ENCODE measurements at places on chromosomes 7 and 10.

DNA sequence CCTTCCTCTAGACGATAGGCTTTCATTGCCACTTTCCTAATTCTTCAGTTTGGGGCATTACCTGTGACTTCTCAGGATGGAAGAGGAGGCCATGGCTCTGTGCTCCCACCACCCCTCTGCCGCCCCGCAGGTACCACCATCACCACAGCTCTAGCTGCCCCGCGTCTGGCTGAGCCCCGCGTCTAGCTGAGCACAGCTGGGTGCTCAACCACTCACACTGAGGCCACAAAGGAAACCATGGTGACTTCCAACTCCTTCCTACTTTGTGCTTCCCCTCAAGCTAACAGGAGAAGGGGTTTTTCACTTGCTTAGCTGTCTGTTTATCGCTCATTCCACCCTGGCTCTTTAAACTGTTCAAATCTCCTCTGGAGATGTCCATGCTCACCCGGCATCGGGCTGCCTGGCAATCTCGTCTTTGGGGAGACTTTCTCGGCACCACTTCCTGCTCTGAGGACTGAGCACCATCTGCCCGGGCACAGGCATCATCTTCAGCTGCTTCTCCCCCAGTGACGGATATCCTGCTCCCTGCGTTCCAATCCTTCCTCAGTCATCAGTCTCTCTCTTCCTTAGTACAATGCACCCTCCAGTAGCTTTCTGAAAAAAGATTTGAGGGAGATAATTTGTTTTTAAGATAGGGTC lies 59.4 kb downstream of the MAD1L1 start:
- DNase-seq: no peak

DNA sequence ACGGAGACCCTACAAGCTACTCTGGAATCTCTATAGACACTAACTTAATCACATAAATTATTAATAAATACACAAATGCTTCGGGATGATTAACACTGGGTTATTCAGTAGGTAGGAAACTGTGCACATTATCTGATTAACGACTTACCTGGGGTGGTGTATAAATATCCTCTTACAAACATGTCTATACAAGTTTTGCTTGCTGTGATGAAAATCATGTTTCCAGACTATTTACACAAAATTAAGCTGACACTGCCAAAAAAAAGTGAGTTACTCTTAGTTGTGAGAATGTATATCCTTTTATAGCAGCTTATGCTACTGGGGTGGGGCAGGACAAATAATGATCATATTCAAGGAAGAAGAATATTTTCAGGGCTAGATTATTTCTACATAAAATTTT lies 314.6 kb downstream of the C7orf25 start:
- DNase-seq: no peak

- DNase-seq: no peak
Measured at GRCh38 chr10:45071043-45071813, 70.5 kb downstream of the ZNF22 start.

- DNase-seq: no peak
Measured at GRCh38 chr7:27774717-27775328, 34.9 kb downstream of the TAX1BP1 start.

DNA sequence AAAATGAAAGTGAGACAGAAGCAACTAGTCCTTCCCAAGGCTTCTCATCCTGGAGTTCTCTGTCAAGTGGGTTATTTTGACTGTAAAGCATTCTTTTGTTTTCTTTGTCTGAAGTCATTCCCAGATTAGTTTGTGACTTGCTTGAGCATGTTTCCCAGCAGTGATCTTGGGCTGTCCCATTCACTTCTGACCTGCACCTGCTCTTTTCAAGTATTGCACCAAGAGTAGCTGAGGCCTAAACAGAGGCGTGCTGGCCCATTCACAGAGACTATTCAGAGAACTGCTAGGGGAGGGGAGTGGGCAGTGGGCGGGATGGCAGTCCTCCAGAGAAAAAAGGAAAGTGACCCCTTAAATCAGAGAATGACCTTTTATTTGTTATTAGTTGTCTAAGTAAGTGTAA lies 61.3 kb downstream of the CACNA2D1 start:
- DNase-seq: no peak

GRCh38 chr10:133041101-133041500 lies 46.6 kb upstream of the ADGRA1 start:
- no peak for DNase-seq

GRCh38 chr10:24553051-24553612 lies 170.6 kb downstream of the ARHGAP21 start:
- no peak for DNase-seq

DNA sequence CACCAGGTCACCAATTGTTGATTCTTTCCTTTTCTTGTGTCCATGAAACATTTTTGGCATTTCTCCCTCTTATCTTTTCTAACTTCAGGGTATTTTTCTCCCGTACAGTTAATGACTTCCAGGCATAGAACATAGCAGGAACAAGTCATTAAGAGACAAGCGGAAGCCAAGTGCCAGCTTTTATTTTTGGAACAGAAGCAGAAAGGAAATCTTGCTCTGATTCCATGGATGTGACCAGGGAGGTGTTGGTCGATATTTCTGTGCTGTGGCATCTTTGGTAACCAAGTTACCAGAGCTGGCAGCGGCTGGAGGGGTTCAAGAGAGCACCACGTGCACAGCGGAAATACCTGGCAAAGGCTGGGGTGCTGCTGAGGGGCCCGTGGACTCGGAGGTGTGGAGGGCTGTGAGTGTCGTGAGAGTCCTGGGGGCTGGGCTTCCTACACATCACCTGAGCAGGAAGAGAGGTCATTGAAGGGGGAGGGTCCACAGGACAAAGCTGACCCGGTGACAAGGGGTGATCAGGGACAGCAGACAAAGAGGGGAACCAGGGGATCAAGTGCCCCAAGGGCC lies 1.8 kb downstream of the LLCFC1 start:
- DNase-seq: no peak

Data from colonic mucosa (tissue), 4 donors.